Bone marrow (tissue), 2 donors: ENCODE measurements at places on chromosomes 12 and 14.
A peak's percentile ranks its signal among the peaks of the same experiment; 100 is the strongest.

GRCh38 chr14:68127166-68127565 lies 307.6 kb downstream of the RAD51B start:
- no peak for DNase-seq

DNA sequence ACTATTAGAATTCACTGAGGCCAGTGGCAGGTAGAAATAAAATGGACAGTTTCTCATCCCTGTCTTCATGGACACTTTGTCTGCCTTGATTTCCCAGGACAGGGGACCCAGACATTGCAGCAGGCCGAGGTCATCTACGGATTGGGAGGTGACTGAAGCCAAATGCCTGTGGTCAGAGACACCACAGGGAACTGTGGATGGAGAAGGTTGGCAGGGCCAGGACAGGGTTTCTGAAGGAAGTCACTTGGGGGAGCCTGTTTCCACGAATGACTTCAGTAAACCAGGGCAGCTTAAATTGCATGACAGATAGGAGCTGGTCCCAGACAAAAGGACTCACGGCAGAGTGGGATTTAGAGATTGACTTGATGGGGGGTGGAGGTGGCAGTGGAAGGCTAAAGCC lies 224.9 kb downstream of the NTF3 start:
- DNase-seq = no peak

GRCh38 chr14:94775091-94775870 lies 5.4 kb upstream of the GSC start:
- DNase-seq = no peak

DNA sequence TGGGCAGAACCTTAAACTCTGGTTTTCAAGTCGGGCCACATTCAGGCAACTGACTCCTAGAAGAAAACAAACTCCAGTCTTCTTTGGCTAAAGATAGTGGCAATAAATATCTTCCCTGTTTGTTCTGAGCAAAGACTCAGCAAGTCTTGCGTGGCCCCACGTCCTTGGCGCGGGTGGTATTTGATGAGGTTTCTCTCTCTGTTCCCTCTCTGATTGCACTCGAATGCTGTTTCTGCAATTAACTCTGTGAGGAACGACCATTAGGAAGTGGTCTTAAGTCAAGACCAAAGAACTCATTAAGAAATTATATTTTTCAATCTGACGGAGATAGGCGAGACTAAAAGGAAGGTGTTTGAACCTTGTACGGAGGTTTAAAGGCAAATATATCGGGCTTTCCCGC lies 177.6 kb downstream of the TMEM132C start:
- DNase-seq = no peak

DNA sequence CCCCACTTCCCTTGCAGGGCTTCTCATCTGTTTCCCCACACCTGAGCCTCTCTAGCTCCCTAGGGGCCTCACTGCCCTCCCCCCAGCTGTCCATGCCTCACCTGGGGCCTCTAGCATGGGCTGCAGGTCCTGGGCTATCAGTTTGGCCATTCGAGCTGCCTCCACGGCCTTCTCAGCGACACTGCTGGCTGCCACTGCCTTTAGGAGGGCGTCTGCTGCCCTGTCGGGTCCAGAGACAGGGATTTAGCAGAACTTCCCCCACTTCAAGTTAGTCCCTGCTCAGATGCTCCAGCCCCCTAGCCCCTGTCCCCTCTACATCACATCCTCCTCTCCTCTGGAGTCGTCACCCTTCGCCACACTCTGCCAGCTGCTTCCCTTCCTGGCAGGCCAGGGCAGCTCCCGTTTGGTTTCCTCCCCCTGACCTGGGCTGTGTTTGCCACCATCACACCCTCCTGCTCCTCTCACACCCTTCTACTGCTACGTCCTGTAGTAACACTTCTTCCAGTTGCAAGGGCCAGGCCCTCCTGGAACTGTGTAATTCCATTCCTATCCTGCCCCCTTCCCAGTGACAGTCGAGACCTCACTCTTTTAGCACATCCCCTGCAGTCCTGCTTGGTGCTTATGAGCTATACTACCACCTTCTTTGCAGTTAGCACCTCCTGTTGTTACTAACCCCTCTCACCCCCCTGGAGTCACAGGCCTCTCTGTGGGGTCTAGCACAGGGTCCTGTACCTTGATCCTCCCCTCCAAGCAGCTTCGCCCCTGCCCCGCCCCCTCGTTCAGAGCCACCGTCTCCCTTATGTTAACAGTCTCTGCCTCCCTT lies 4.3 kb upstream of the AP1G2 start:
- no peak for DNase-seq

GRCh38 chr14:103105580-103106150 lies 11.1 kb downstream of the EXOC3L4 start:
- DNase-seq = no peak

DNA sequence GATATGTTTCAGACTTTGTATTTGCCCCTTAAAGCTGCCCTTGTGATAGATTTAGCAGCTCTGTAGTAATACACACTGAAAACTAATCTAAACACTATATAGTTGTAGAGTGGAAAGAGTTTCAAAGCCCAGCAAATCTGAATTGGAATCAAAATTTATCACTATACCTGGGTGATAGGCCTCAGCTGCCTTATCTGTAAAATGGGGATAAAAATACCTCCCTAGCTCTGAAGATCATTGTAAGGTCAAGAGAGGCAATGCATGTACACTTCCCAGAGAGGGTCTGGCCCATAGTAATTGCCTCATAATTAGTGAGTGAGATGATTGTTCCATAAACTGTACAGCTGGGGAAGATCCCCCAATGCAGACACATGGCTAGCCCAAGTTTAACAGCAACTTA lies 103.6 kb downstream of the IGF1 start:
- DNase-seq = no peak

- no peak for DNase-seq
Measured at GRCh38 chr12:113245695-113246477, 24.6 kb downstream of the TPCN1 start.

GRCh38 chr12:4555804-4556203 lies 6.2 kb upstream of the DYRK4 start:
- no peak for DNase-seq

DNA sequence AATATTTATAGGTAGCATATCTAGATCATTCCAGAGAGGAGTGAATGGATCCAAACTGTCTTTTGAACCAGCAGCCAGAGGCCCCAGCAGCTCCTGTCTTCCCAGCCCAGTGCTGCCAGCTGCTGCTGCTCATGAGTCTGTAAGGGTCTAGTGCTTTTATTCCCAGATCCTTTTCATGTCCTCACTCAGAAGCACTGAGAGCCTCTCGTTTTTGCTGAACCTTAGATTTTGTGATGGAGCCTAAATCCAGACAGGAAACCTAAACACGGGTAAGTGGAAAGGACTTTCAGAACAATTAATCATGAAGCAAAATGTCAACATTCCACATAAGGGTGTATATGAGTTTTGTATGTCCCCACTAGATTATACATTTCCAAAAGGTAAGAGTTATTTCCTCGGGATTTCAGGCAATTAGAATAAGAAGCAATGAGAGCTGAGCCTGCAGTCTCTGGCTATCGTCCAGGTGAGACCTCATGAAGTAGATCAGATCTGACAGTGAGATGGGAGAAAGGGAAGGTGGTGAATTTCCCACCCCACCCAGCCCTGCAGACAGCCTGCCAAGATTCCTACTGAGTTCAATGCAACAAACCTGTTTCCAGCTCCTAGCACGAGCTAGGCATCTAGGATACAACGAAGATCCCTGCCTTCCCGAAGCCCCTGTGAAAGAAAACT lies 84.4 kb downstream of the NINJ2 start:
- DNase-seq = no peak

GRCh38 chr12:131721548-131721947 lies 10.7 kb downstream of the SFSWAP start:
- no peak for DNase-seq

DNA sequence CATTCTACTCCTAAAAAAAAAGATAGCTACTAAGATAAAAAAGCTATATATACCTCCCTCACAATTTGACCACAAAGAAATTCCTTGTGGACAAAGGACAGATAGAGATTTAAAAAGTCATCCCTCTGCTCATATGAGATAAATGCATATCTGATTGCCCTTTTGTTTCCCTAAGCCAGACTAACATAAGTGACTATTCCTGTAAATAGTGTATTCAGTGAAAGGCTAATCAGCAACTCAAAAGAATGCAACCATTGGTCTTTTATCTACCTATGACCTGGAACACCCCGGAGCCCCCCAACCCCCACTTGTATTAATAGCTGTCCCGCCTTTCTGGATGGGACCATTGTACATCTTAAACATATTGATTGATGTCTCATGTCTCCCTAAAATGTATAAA lies 6.3 kb upstream of the TMPO start:
- DNase-seq = no peak

DNA sequence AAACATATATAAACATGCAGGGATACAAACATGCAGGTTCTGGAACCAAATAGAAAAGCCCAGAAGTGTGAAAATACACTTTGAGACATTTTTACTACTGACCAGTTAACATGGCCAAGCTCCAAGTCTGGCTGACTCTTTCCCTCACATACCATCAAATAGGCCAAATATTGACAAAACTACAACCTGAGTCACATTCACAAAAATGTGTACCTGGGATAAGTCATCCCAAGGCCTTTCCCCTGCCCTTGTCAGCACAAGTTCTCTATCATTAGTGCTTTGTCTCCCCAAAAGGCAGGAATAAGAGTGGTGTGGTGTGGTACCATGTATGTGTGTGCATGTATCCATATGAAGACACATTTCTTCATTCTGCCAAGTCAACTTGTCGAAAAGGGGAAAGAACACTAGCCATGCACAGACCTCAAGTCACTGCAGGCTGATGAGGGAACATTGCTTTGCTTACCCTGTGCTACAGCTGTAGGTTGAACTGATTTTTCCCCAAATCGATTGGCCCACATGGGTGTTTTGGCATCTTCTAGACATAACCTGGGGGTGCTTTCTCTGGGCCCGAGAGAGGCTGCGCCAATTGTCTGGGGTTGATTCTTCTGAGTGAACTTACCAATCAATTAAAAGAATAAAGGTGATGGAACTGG lies 14.9 kb downstream of the HOXC4 start:
- no peak for DNase-seq

DNA sequence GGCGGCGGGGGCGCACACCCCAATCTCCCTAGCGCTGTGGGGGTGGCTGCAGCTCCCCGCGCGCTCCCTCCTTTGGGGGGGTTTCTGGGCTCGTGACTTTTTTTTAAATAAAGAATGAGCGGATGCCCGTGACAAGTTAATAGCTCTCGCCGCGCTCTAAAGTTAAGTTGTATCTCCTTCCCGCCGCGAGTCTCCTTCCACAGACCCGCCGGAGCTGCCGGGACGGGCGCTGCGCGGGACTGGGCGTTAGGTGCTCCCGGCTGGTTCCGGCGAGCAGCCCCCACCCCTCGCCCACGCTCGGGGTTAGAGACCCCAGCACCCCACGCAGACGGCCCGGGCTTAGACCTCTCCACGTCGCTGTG lies 82.6 kb upstream of the HMGA2 start:
- no peak for DNase-seq

DNA sequence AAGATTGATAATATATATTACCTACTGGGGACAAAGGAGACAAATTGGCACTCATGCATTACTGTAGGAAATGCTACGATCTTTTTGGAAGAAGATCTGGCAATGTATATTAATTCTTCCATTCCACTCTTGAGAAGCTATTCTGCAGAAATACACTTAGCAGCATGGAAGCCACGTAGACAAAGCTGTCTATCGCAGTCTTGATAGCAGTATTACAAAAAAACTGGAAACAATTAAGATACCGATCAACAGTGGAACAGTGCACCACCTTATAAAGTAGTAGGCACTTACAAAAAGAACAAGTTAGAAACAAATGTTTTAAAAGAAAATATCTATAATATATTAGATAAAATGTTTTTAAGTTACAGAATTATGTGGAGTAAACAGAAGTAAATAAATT lies 87.2 kb downstream of the ABCD2 start:
- DNase-seq = no peak

GRCh38 chr12:5039815-5040214 lies 3.9 kb upstream of the KCNA5 start:
- DNase-seq = no peak

- peak; percentile 47 for DNase-seq
Measured at GRCh38 chr12:89235189-89235993, 116.9 kb downstream of the DUSP6 start.

- no peak for DNase-seq
Measured at GRCh38 chr14:63504648-63505047, 38.5 kb downstream of the PPP2R5E start.

- no peak for DNase-seq
Measured at GRCh38 chr12:98275131-98275475, 240.3 kb upstream of the TMPO start.
